GM12892 (cell line): ENCODE measurements at places on chromosomes 12 and 14.

DNA sequence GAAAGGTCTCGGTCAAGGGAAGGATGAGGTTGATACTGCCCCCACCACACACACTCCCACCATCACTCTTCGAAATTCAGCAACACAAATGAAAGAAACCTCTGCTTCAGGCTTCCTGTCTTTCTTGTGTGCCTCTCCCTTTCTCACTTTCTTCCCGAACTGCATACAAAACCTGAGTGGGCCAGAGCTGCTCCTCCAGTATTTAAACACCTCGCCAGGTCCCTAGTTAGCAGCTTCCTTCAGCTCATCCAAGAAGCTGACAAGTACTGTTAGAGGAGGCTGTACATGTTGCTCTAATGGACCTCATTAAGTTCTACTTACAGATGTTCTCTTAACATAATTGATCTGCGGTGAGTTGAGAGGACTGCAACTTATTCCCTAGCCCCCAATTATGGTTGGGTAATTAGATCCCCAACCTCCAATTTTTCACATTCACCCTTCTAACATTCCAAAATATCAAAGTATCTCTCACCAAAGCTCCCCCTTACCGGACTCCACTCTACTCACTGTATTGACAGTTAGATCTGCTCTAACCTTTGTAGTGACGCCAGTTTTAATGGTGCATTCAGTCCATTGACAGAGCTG lies 4.1 kb upstream of the LMO3 start:
- DNase-seq, result no peak

- DNase-seq, result no peak
Observed at GRCh38 chr14:53536446-53536845, 383.3 kb upstream of the DDHD1 start.

GRCh38 chr14:84064316-84065125 lies 1465.4 kb upstream of the FLRT2 start:
- DNase-seq, result no peak

DNA sequence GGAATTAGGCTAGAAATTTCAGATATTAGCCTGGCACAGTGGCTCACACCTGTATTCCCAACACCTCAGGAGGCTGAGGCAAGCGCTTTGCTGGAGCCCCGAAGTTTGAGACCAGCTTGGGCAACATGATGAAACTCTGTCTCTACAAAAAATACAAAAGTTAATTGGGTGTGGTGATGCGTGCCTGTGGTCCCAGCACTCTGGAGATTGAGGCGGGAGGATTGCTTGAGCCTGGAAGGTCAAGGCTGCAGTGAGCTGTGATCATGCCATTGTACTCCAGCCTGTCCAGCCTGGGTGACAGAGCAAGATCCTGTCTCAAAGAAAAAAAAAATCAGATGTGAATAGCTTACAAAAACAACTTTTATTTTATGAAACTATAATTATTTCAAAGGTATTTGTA lies 15.1 kb downstream of the FRMD6 start:
- no peak for DNase-seq
